ENCODE measurements at places on chromosomes 11 and 22.

GRCh38 chr11:91219535-91219934 is 996.7 kb upstream of the CHORDC1 start:
- DNase-seq: no peak

GRCh38 chr11:92711926-92712325 is 257.5 kb upstream of the MTNR1B start:
- no peak for DNase-seq

GRCh38 chr11:47950396-47950795 is 30.0 kb upstream of the PTPRJ start:
- DNase-seq: peak; percentile 38

- DNase-seq: peak; percentile 65
These were observed 3.1 kb downstream of the APOBEC3G start for GRCh38 chr22:39080052-39080762.

GRCh38 chr11:47437218-47437745 is 11.0 kb upstream of the PSMC3 start:
- no peak for DNase-seq

Measured in effector memory CD8-positive, alpha-beta T cell (primary cell).